ENCODE measurements at places on chromosomes 13 and 19.

- no peak for DNase-seq
These were observed 314.4 kb downstream of the PCDH9 start for GRCh38 chr13:66915596-66916185.

- DNase-seq: no peak
These were observed 31.4 kb downstream of the PPP5C start for GRCh38 chr19:46378268-46378667.

DNA sequence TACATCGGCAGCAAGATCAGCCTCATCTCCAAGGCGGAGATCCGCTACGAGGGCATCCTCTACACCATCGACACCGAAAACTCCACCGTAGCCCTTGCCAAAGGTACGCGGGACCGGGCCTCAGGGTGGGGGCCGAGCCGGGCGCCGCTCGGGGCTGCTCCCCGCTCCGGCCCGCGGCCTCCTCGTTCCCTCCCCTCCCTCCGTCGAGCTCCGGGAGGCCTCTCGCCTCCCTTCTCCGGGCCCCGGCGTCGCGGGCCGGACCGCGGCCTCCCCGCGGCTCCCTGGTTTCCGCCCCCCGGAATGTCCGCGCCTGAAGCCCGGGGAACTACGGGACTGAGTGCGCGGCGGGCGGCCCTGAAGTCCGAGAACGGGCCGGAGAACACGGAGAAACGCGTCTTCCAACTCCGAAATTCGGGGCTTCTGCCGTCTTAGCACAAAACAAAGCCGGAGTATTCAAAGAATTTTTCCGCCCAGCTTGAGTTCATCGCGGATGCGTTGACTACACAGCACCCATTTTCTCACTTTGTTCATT lies 423 bp downstream of the LSM14A start:
- DNase-seq: no peak

DNA sequence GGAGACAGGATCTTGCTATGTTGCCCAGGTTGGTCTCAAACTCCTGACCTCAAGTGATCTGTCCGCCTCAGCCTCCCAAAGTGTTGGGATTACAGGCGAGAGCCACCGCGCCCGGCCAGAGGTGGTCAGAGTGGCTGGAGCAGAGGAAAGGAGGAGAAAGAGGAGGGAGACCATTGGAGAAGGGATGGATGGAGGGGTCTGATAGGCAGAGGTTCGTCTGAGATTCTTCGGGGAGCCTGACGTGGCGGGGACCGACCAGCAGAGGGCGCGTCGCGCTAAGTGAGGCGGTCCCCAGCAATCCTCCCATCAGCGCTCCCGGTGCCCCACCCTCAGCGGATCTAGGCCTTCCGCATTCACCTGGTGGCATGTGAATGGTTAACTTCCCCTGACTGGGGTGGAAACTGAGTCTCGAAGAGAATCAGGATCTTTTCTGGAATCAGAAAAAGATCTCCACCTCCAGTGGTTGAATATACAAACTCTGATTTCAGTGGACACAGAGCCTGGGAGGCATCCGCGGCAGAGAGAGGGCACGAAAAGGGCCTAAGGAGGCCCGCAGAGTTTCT lies 8.8 kb downstream of the GTPBP3 start:
- peak; percentile 79 for DNase-seq

DNA sequence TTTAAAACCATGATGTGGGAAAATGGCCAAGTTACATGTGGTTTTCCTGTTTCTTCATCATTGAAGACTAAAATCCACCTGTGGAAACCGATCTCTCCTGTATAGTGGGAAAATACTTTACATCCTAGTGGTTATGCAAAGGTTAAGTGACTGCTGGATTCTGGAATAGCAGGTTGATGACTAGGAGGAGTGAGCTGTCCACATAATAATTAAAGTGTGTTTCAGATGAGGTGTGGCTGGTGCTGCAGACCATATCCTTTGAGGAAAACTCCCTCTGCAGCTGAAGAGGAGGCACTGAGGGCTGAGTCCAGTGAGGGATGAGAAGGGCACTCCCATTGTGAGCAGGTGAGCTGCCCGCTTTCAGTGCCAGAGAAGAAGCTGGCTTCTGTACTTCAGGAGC lies 43.2 kb downstream of the DCLK1 start:
- no peak for DNase-seq

DNA sequence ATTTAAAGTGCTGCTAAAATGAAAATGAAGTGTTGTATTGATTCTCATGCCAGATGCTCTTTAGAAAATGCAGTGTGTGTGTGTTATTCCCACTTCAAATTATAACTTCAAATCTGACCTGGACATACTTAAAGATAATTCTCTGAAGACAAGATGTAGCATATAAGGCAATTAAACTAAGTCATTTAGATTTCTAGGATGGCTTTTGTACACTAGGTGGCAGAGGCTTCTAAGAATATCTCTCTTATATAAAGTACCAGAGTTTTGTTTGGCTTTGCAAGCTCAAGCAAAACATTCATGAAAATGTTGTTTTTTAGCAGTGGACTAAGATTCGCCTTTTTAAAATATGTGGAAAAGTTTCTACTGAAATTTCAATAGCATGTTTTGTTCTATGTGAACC lies 407.2 kb downstream of the GPC5 start:
- no peak for DNase-seq

- DNase-seq: no peak
These were observed 22.5 kb downstream of the ZDHHC20 start for GRCh38 chr13:21436582-21436981.

DNA sequence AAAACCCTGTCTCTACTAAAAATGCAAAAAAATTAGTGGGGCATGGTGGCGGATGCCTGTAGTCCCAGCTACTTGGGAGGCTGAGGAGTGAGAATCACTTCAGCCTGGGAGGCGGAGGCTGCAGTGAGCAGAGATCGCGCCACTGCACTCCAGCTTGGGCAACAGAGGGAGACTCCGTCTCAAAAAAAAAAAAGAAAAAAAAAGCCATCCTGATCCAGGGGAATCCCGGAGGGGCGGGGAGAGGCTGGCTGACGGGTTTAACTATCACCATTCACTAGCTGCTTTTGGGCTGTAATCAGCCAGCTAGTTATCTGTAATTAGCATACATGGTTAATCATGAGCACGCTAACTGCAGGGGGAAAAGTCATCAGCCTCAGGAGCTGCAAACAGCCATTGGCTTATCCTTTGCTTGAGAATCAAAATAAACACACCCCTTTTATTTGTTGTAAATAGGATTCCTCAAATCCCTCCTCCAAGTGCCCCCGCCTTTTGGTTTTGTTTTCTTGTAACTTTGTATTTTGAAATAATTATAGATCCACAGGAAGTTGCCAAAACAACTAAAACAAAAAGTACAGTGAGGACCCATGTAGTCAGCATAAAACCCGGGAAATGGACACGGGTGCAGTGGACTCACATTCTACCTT lies 9.6 kb downstream of the FSD1 start:
- DNase-seq: no peak

DNA sequence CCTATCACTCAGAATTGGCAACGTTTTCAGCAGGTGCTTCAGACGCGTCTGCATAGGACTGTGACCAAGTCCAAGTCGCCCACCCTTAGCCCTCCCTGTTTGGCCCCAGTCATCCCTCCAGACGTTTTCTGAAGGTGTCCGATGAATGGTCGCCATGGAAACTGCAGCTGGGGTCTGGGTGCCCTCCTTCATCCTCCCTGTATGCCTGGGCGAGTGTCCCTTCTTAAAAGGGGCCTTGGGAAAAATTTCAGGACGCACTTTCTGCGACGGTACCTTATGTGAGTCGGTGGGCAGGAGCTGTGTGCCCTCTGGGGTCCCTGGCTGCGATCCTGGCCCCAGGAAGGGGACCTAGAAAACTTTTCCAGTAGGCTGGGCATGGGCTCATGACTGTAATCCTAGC lies 25.1 kb downstream of the MAN2B1 start:
- DNase-seq: no peak

DNA sequence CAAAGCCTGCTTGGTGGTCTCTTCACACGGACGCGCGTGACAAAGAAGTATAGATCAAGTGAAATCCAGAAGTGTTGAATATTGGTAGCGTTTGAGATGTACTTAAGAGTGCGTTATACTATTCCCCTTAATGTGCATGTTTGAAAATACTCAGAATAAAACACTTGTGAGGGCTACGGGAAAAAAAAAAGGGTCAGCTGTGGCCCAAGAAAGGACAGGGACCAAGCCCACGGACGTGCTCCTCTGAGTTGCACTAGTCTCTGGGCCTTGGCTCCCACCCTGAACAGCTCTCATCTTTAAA lies 622 bp upstream of the RBM42 start:
- no peak for DNase-seq

- no peak for DNase-seq
These were observed 43.8 kb downstream of the SPTBN4 start for GRCh38 chr19:40510526-40511115.

DNA sequence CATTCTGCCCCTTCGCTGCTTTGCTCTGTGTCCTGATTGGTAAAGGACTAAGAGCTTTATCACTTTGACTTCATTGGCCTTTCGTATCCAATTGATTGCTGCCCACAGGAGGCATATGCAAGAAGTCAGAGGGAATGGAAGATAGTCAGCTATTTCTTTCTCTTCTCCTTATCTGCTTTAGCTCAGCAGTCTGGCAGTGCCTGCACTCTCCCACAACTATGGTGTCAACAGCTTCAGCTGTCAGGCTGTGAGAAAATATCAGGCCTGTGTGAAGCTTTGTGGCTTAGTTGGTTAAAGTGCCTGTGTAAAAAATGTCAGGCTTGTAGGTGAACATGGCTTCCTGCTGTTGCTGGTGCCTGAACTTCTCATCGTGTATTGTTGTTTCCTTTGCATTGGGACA lies 243.0 kb downstream of the PCDH17 start:
- DNase-seq: no peak

Measured in activated naive CD4-positive, alpha-beta T cell treated with anti-CD3 and anti-CD28 coated beads, Interleukin-2, amount 50 U/mL, for 16 hours (primary cell).